ENCODE measurements at places on chromosomes 6 and 20.

DNA sequence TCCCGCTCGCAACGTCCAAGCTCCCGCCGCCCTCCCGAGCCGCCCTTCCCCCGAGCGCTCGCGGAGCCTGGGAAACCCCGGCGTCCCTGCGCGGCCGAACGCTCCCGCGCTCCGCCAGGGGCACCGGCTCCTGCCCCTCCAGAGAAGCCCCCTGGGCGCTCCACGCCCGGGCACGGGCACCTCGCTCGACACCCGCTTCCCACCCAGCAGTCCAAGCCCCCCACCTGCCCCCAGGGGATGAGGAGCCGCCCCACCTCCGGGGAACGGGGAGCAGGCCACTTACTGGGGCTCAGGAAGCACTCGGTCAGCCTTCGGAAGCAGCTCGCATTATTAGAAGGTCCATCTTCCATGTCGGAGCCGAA lies 1.4 kb downstream of the PDE10A start:
- DNase-seq: no peak

DNA sequence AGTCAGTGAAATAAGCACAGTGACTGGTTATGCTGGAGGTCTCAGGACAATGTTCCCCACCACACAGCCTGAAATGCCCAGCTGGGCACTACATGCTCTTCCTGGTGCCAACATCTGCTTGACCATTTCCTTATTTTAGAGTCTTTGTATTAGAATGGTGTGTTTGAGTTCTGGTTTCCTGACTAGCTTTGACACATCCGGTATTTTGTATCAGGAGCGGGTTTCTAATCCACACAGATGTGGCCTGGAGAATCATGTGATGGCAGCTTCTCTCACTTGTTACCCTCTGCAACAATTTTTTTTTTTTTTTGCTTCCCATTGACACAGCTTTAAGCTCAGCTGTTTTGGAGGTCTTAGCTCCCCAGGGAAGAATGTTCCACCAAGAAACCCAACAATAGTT lies 164.5 kb upstream of the CST7 start:
- no peak for DNase-seq

GRCh38 chr6:56746767-56747504 lies 104.2 kb upstream of the DST start:
- no peak for DNase-seq

DNA sequence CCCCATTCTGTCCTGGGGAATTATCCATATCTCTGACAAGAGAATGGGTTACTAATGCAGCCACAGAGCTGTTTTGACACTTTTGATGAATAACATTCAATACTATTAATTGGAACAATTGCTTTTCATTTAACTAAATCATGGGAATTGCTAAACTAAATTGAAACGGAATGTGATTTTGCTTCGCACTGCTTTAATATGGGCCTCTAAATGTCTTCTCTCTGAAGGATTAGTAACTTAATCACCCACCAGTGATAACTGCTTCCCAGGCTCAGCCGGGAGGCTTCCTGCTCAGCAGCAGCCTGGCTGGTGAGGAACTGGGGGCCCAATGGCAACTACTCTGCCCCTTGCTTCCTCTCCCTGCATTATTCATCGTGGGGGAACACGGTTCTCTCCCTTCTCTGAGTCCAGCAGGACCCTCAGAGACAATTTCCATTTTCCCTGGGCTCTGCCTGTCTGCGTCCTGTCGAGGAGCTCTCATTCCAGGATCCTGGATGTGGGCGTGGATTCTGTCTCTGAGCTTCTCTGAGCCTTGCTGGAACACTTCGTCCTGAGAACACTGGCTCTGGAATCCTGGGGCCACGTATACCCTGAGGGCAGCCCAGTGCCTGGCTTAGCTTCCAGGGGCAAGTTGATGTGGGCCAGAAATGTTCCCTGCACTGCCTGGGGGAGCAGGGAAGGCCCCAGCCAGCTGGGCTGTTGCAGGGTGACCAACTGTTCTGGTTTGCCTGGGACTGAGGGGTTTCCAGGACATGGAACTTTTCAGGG lies 308.9 kb downstream of the DHX35 start:
- no peak for DNase-seq

- DNase-seq: no peak
Measured at GRCh38 chr20:43949248-43949647, 34.6 kb downstream of the TOX2 start.

GRCh38 chr20:38383147-38383546 lies 36.9 kb downstream of the LBP start:
- no peak for DNase-seq

DNA sequence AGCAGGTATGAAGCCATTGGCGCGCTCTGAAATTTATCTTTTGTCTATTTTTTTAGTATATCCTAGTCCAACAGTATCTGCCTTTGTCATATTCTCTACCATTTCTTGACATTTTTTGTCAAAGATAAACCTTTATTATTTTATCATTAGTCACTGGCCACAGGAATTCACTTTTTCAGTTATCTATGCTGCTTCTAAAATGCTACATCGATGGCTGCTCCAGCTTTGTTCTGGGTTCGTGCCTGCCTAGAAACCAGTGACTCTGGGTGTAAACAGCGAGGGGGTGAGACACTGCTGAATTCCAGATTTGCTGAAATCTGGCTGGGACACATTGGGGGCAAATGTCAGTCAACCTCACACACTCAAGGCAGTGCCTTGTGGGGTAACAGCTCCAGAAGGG lies 193.4 kb downstream of the CDC5L start:
- no peak for DNase-seq

DNA sequence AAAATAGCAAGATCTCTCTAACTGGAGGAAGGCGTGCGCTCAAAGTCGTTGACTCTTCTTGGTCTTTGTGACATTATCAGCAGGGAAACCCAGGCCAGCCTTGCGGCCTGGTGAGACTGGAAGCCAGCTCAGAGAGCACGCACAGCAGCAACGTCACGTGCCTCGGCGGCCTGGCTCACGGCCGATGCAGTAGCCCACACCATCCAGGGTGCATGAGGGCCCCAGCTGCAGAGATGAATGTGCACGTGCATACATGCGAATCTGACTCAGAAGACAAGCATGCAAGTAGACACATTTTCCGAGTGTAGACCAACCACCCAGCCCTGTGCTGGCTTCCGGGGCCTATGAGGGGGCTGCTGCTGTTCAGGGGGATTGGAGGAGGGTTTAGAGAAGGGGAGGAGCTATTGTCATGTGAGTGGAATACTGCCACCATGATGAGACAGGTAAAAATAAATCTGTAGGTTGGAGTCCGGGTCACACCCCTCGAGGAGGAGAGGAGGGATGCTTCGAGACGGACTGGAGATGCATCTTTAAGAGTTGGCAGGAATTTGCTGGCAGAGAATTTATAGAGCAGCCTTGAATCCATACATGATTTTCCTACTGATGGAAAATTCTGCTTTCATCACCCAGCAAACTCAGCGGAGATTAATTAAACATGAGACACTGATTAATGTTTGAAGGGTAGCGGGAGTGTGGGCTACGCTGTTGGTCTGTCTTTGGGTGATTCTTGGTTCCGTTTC lies 388.2 kb downstream of the CDH4 start:
- no peak for DNase-seq

DNA sequence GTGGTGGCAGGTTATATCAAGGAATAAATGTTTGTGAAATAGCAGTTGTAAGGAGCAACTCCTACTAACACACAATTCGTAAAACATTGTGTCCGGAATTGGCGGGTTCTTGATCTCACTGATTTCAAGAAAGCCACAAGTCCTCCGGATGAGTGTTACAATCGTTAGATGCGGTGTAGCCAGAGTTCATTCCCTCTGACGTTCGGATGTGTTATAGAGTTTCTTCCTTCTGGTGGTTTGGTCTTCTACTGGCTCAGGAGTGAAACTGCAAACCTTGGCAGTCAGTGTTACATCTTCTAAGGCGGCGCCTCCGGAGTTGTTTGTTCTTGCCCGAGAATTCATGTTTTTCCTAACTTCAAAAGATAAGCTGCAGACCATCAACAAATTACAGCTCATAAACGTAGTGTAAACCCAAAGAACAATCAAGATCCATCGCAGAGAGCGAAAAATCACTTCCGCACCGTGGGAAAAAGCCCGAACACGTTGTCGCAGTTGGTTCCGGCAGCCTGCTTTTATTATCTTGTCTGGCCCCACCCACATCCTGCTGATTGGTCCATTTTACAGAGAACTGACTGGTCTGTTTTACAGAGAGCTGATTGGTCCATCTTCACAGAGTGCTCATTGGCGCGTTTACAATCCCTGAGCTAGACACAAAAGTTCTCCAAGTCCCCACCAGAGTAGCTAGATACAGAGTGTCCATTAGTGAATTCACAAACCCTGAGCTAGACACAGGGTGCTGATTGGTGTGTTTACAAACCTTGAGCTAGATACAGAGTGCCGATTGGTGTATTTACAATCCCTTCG lies 58.2 kb downstream of the TRIM27 start:
- DNase-seq: no peak

GRCh38 chr20:23920408-23921325 lies 41.1 kb upstream of the CST5 start:
- DNase-seq: no peak

DNA sequence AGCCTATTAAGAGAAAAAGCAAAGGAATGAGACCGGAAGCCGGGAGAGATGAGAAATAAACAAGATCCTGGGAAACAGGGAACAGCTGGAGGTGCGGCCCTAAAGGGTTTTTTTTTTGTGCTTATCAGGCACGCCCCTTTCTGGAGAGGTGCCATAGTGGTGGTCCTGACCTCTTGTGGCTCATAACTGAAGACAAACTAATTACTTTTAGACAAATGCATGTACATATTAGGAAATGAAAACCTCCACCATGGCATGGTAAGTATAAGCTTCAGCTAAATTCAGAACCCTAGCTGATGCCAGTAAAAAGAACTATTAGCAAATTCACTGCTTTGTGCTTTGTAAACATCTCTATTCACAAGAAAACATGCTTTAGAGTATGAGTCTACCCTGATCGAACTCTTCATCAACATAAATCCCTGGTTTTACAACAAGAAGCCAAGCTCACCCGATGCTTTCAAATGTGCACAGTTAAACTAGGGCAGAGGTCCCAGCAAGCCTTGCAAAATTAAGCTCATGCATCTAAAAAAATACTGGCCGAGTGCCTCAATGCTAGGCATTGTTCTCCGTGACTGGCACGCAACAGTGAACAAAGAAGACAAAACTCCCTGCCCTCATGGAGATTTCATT lies 96.4 kb upstream of the MRPS10 start:
- no peak for DNase-seq

- no peak for DNase-seq
Measured at GRCh38 chr20:14342918-14343317, 5.5 kb upstream of the FLRT3 start.

DNA sequence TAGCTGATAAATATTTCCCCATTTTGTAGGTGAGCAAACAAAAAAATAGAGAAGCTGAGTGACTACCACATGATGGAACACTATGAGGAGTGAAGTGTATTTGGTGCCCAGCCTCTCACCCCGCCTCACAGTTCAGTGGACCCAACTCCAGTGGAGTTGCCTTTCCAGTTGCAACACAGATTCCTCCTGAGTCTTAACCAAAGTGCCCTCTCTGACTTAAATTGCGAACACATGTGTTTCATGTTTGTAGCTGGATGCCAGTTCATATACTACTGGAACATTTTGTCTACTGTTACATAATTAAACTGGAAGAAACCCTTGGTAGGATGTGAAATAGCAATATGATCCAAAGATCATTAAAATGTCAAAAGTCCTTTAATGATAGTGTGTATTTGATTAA lies 448.9 kb downstream of the COL12A1 start:
- no peak for DNase-seq

DNA sequence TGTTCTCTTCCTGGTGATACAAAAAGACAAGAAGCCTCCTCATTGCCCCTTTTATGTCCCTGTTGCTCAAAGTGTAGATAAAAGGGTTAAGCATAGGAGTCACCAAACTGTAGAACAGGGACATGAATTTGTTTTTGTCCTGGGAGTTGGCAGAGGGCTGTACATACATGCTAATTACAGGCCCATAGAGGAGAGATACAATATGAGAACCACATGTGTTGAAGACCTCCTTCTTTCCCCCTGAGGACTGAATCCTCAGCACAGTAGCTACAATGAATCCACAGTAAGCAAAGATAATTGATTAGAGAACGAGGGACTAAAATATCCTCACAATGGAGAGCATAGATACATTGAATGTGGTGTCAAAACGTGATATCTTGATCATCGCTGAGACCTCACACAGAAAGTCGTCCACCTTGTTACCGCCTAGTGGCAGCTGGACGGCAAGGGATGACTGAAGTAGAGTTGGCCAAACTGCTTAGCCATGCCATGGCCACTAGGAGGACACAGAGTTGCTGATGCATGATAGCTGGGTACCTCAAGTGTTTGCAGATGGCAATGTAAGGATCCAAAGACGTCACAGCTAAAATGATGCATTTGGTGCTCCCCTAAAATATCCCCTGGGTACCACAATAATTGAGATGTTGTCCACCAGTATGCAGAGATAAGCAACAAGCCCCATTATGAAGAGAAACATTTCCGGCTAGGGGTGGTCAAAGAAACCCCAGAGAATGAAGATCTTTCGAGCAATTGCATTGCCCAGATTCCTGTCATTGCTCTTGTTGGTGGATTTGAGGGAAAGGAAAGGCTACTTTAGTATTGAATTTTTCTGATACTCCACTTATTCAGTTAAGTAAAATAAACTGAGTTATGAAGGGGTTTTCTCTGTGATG lies 15.0 kb downstream of the OR2B3 start:
- DNase-seq: peak; percentile 20

GRCh38 chr6:168054765-168055560 lies 24.0 kb downstream of the FRMD1 start:
- DNase-seq: no peak

DNA sequence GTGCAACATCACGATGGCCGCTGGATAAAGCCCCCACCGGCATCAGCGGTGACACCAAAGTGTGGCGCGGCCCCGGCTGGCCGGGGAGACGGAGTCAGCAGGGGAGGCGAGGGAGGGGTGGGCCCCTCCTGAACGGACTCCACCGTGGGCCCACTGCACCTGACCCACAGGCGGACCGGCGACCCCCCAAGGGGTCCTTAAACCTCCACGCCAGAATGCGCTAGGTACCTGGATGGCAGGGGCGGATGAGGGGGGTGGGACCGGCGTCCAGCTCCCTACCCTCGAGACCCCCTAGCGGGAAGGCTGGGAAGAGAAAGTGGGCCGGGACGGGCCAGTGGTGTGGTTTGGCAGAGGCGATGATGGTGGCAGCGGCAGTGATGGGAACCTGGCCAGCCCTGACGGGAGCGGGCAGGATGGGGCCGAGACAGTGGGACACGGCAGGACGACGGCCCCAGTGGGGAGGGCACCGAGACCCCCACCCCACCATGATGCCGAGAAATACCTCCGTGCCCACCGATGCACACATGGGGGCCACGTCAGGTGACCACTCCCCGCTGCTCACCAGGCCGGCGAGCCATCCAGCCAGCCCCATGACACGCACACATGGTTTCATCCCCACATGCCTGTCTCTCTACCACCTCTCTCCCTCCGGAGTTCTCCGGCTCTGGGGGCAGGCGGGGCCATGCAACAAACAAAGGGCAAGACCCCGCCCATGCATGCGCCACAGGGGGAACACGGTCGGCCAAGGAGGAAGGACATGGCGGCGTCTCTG lies 771.9 kb upstream of the DEFB115 start:
- DNase-seq: no peak
